ENCODE measurements at places on chromosomes 5 and 9.

DNA sequence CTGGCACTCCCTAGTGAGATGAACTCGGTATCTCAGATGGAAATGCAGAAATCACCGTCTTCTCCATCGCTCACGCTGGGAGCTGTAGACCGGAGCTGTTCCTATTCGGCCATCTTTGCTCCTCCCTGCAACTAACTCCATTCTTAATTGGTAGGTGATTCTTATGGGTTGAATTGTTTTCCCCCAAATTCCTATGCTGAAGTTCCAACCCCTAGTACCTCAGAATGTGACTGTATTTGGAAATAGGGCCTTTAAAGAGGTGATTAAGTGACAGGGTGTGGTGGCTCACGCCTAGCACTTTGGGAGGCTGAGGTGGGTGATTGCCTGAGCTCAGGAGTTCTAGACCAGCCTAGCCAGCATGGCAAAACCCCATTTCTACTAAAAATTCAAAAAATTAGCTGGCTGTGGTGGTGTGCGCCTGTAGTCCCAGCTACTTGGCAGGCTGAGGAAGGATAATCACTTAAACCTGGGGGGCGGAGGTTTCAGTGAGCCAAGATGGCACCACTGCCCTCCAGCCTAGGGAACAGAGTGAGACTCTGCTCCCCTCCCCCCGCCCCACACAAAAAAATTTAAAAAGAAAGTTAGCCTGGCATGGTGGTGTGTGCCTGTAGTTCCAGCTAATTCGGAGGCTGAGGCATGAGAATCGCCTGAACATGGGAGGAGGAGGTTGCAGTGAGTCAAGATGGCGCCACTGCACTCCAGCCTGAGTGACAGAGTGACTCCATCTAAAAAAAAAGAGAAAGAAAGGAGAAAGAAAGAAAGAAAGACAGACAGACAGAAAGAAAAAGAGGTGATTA, 25.2 kb upstream of the FOCAD start:
- no peak for DNase-seq

GRCh38 chr9:112443636-112444035, 43.0 kb upstream of the KIAA1958 start:
- no peak for DNase-seq

DNA sequence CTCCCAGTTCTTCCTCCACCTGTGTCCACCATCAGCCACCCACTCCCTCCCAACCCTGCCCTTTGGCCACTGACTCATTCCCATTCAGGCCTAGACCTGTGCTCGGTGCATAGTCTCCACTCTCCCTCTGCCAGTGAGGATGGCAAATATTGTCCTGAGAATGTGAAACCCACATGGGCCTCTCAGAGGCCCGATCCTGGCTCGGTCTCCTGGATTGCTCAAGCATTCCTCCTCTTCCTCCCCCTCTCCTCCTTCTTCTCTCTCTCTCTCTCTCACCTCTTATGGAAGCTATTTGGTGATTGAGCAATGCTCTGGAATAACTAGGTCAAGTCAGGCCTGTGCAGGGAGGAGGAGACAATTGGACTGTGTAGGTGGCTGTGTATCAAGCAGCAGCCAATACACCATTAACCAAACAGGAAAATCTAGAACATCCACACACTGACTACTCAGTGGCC, 99.9 kb downstream of the KLF4 start:
- DNase-seq: no peak

DNA sequence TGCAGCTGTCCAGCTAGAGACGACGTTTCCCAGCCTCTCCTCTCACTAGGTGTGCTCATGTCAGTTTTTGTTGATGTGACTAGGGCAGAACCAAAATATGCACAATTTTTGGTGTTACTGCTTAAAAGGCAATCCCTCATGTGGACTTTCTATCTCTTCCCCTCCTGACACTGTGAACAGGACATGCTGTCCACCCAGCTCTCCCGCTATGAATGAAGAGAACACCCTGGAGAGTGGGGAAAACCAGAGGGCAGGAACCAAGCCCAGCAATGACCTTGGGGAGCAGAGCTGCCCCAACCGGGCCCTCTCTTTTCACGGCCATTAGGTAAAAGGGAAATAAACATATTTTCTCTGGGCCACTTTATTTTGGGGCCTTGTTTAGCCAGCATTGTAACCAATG, 46.7 kb upstream of the TBC1D2 start:
- DNase-seq: no peak

- no peak for DNase-seq
Observed at GRCh38 chr9:33135031-33135461, 32.1 kb downstream of the B4GALT1 start.

DNA sequence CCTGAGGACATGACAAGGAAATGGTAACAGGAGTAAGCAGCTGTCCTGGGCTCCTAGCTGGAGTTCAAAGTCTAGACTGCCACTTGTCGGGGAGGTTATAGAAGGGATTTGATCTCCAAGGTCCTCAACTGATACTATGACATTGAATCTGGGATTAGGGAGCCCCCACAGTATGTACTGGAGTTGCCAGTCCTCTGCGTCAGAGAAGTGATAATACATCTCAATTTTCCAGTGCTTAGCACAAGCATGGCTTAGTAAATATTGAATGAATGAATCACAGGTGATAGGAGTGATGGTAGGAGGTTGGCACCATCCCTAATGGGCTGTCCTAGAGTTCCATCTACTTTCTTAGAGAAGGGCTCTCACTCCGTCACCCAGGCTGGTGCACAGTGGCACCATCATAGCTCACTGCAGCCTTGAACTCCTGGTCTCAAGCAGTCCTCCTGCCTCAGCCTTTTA, 6.2 kb upstream of the TPM2 start:
- no peak for DNase-seq
